ENCODE measurements at places on chromosomes 2 and 18.

DNA sequence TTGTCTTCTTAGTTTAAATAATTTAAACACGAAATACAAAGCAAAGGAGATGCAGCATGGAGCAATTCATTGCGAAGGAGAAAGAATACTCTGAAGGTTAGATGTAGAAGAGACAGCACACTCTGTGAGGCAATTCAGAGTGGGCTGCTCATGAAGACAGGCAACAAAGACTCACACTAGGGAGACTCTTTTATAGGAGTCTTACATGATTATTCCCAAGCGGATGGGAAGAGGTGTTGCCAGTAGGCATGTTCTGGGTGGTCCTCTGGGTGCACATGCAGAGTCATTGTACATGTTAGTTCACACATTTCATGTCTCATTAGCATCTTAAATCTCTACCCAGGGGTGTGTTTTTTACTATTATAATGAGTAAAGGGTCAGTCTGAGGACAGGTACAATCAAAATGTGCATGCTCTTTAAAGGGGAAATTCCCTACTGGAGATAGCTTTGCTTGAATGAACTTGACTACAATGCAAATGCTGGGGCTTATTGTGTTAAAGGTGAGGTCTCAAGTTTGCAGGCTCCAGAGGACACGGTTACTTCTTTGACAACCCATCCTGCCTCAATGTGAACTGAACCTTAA lies 275.5 kb downstream of the CDH19 start:
- DNase-seq = no peak

DNA sequence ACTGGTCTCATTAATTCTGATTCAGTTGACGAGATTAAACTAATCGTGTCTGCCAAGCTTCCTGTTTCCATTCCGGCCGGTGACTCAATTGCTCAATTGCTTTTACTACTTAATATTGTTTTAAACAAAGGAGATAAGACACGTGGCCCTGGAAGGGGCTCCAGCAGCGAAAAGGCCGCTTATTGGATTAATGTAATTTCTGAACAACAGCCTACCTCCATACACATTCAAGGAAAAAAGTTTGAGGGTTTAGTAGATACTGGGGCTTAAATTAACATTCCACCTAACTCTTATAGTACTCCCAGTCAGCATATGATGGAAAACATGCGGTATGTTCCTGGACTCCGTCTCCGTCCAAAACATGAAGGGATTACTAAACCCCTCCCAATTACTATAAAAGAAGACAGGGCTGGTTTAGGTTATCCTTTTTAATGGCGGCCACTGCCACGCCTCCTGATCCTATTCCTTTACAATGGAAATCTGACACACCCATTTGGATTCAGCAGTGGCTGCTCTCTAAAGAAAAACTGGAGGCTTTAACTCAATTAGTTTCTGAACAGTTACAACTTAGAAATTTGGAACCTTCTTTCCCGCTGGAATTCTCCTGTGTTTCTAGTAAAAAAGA lies 27.1 kb downstream of the VPS54 start:
- no peak for DNase-seq

DNA sequence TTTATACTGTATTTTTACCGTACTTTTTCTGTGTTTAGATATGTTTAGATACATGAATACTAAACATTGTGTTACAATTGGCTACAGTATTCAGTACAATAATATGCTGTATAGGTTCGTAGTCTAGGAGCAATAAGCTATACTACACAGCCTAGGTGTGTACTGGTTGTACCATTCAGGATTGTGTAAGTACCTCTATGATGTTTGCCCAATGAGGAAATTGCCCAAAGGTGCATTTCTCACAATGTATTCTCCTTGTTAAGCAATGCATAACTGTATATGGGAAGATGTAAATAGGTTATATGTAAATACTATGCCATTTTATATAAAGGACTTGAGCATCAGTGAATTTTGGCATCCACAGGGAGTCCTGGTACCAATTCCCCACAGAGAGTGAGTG lies 10.7 kb downstream of the EIF2AK2 start:
- no peak for DNase-seq

GRCh38 chr2:200156166-200156835 lies 150.2 kb upstream of the SPATS2L start:
- DNase-seq = no peak

- no peak for DNase-seq
These were observed 248.6 kb downstream of the NDUFA10 start for GRCh38 chr2:239776436-239777005.

DNA sequence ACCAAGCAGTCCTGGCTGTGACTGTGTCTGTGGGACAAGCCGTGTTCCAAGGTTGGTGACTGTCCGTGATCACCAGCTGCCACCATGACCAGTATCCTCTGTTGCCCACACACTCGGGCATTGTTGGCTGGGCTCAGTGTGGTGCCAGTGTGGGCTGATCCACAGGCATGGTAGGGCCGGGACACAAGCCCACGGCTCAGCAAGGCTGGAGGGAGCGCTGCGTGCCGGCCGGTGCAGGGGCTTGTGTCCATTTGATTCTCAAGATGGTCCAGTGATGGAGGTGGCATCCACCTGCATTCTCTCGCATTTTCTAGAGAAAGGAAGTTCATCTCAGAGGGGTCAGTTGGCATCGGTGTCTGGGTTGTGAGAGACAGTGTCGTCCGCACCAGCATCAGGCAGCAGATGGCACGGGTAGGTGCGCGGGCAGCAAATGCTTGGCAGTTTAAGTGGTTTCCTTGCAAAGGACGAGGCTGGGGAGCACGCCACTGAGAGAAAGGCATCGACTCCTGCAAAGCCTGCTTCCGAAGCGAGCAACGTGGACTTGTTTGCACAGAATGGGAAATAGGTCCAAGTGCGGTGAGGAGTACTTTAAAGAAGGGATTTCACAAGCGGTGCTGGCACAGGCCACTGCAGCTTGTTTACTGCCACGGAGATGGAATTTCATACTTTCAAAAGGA lies 20.9 kb downstream of the TWIST2 start:
- no peak for DNase-seq

- no peak for DNase-seq
These were observed 871.8 kb downstream of the SLC4A3 start for GRCh38 chr2:220499225-220499624.

GRCh38 chr2:133273031-133273430 lies 295.2 kb downstream of the NCKAP5 start:
- no peak for DNase-seq

GRCh38 chr2:46032996-46033395 lies 264.2 kb upstream of the EPAS1 start:
- no peak for DNase-seq

GRCh38 chr2:49069829-49070228 lies 84.5 kb downstream of the FSHR start:
- DNase-seq = no peak

DNA sequence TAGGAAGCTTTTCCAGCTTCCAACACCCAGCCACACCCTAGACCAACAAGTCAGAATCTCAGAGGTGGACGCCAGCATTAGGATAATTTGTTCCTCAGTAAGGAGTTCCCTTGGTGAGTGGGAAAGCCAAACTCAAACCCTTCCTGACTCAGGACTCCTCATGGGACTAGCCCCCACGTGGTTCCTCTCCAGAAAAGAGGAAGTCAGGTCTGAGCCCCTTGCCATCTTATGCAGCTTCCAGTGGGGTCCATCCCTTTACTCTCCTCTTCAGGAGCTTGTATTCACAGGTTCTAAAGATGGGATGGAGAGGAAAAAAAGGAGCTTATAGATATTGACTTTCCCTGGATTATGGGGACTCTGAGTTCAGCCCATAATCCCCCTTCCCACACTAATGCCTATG lies 14.8 kb upstream of the NOTO start:
- DNase-seq = no peak

GRCh38 chr18:25097569-25098056 lies 254.4 kb downstream of the ZNF521 start:
- DNase-seq = no peak

DNA sequence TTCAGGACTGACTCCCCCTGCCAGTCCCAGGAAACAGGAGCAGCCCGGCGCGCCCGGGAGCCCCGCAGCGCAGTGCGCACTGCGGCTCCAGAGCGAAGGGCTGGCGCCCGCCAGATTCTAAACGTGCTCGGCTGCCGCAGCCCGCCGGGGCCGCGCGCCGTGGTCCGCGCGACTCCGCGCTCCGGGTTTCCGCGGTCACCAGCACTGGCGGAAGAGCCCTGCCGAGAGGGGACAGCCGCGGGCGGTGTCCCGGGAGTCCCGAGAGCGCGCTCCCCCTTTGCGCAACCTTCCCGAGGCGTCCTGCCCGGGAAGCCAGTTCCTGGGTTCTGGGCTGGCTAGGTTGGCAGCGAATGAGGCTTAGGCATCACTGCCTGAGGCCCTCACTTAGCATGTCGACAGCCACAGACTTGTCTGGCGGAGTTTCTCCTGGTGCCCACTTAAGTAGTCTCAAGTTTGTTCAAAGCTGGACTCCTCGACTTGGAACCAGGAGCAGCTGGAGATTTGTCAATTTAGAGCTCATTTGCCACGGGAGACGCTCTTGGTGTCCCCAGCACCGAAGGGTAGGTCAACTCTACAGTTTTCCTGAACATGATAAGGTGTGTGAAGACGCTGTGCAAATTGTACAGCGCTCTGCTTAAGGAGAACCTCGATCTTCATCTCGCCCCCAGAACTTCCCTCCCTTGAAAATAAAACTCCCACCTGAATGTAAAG lies 1.5 kb upstream of the VSNL1 start:
- DNase-seq = peak; percentile 11

GRCh38 chr18:74413836-74414235 lies 43.3 kb downstream of the DIPK1C start:
- DNase-seq = no peak

DNA sequence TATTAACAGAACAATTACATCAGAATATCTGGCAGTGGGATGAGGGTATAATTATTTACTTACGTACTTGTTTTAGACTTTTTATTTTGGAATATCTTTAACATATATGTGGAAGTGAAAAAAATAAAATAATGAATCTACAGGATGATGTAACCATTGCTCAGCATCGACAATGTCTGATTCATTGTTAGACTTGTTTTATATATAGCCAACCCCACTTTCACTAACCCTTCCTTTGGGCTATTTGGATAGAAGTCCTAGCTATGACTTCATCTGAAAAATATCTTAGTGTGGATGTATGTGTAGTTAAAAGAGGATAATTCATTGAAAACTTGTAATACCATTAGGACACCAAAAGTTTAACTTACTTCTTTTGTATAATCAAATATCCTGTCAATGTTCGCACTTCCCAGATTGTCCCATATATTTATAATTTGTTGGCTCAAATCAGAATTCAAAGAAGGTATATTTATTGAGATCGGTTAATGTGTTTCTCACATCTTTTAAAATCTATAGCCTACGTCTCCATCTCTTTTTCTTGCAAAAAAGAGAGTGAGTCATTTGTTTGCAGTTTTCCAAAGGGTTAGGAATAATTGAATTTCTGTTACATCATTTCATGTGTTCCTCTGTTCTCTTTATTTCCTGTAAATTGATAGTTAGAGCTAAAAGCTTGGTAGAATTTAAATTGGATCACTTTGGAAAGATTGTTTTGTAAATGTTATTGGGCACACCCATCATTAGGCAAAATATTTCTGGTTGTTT lies 506.1 kb upstream of the FAM98A start:
- DNase-seq = no peak

DNA sequence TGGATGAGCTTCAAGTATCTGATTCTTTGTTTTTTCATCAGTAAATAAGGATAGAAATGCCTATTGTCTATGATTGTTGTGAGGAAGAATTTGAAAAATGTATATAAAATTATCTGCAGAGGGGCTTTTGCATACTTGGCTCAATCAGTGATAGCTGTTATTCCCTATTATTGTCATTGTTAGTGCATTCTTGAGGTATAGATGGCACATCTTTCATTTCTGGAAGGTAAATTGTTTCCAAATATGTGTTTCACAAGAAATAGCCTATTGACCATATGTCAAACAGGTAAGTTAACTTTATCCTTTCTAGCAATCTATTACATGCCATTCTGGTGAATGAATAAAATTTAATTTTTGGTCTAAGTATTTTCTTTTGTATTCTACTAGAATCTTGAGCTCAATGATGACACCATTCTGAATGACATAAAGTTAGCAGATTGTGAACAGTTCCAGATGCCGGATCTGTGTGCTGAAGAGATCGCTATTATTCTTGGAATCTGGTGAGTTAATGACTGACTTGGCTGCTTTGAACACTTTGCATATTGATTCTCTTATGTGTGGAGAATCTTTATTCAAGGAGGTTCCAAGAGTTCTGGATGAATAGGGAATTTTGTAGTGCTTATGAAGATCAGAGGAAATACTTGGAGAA lies 44.2 kb downstream of the TTC27 start:
- DNase-seq = no peak

DNA sequence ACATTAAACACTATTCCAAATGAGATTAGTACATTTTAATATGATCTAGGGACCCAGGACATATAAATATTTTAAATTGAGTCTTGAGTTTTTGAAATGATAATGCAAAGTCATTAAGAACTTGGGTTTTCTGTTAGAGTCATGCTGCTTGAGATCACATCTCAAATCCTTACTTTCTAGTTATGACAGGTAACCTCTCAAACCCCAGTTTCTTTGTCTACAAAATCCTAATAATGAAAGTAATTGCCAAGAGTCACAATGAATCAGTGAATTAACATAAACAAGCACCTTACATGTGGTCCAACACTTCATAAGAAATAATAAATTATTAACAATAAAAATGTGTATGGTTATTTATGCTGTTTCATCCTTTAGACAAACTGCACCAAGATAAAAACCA lies 607.6 kb downstream of the LRP1B start:
- no peak for DNase-seq

GRCh38 chr2:67260343-67261277 lies 136.5 kb upstream of the ETAA1 start:
- peak; percentile 25 for DNase-seq

DNA sequence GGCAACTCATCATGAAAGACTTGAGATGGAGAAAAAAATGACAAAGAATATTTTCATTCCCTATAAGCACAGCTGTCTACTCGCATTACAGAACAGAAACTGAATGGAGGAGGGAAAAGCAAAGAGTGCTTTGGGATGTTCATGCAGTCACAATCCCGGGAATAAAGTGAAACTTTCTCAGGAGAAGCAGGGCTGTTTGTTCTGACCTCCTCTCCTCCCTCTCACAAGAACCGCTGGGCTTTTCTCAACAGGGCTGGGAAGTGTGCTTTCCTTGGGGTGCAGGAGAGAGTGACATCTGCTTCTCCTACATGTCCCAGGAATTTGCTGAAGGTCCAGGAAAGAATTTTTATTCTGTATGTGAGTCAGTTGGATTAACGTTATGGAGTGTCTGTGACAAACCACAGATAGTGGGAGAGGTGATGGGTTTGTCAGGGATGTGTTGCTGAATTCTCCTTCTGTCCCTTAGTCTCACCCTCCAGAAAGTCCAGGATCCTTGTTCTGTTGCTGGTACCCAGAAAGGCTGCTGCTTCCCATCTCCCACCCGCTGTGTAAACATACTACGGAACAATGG lies 125.6 kb downstream of the HRH4 start:
- DNase-seq = no peak

DNA sequence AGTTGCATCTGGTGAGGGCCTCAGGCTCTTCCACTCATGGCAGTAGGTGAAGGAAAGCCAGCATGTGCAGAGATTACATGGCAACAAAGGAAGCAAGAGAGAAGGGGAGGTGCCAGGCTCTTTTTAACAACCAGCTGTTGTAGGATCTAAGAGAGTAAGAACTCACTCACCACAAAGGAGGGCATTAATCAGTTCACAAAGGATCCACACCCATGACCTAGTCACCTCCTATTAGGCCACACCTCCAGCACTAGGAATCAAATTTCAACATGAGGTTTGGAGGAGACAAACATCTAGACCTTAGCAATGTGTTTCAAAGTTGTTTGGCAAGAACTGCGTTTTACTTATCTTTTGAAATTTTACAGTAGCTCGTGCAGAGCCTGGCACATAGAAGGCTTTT lies 20.5 kb upstream of the REG3A start:
- DNase-seq = no peak

All from GOT3 (cell line).